Kidney epithelial cell (primary cell): ENCODE measurements at places on chromosomes 7 and 10.

DNA sequence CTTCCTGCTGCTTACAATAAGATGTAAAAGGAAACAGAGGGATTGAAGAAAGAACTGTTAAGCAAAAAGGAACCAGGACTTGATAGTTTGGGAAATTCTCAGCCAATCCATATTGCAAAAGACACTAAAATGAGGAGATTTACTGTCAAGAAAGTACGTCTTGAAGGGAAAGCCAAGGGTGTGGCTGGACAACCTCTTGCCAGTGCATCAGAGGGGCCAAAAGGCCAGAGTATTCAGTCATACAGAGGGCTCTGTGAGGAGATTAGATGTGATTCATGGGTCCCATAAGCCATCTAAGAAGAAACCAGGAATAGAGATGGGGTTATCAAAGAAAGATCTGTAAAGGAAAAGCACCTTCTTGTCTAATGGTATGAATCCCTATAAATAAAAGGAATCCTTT is 25.4 kb upstream of the NPVF start:
- no peak for DNase-seq

DNA sequence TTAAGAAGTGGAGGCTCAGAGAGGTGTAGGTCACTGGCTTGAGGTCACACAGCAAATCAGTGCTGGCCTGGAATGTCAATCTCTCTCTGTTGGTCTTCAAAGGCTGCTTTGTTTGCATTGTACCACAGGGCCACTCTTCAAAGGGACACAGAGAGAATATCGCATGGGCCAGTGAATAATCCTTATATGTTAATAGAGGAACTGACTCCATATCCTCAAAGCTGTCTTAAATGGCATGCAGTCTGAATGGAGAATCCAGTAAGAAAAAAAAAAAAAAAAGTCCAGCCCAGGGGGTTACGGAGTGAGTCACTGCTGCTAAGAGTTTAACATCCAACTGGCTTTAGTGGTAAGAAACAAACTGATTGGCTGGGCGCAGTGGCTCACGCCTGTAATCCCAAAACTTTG is 54.1 kb downstream of the NRAP start:
- DNase-seq = no peak

DNA sequence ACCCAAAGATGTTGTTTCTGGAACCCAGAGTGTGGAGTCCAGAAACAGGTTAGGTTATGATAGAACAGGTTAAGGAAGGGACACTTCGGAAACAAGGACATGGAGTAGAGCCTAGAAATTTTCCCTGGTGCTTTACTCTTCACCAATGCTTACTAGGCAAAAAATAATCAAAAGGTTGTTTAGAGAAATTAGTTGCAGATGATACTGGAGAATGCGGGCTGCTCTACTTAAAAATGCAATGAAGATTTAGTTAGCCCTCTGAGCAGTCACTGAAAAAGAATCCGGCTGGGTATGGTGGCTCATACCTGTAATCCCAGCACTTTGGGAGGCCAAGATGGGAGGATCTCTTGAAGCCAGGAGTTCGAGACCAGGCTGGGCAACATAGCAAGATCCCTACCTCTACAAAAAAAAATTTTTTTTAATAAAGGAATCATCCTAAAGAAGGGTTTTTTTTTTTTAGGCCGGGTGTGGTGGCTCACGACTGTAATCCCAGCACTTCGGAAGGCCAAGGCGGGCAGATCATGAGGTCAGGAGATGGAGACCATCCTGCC is 3.3 kb upstream of the UBE2H start:
- DNase-seq = no peak

- DNase-seq = no peak
Observed at GRCh38 chr7:1646957-1647891, 22.9 kb upstream of the ELFN1 start.

DNA sequence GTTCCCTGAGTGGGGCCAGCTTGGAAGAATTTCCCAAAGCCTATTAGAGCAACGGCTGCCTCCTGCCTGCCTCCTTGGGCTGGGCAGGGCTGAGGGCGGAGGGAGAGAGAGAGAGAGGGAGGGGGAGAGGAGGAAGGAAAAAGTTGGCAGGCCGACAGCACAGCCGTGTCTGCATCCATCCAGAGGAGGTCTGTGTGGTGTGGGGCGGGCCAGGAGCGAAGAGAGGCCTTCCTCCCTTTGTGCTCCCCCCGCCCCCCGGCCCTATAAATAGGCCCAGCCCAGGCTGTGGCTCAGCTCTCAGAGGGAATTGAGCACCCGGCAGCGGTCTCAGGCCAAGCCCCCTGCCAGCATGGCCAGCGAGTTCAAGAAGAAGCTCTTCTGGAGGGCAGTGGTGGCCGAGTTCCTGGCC is at the start of gene AQP1:
AQP1 (plus strand) TSS at position 293 of the 409 bp plus-strand sequence; CDS start at position 350, 57 bp downstream.
- DNase-seq = no peak
